ENCODE measurements at places on chromosomes 4 and X.

GRCh38 chr4:55311792-55312488, 34.1 kb upstream of the SRD5A3 start:
- DNase-seq = no peak

- no peak for DNase-seq
Measured at GRCh38 chr4:139014371-139015268, 961 bp upstream of the NOCT start.

DNA sequence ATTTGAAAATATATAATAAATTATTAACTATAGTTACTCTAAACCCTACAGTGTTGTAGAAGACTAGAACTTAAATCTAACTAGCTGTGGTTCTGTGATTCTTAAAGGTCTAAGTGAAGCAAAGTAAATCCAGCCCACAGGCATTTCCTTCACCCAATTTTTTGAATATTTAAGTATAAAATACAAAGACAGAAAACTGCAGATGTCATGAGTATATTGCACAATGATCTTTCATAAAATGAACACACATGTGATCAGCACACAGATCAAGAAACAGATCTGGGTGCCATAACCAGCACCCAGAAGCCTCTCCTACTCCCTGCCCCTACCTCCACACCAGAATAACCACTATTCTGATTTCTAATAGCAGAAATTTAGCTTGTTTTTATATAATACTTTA, 82.9 kb downstream of the CAMK2D start:
- no peak for DNase-seq

GRCh38 chrX:24877854-24878650, 137.7 kb downstream of the ARX start:
- no peak for DNase-seq

GRCh38 chr4:119038116-119038841, 97.4 kb upstream of the MYOZ2 start:
- DNase-seq = no peak

DNA sequence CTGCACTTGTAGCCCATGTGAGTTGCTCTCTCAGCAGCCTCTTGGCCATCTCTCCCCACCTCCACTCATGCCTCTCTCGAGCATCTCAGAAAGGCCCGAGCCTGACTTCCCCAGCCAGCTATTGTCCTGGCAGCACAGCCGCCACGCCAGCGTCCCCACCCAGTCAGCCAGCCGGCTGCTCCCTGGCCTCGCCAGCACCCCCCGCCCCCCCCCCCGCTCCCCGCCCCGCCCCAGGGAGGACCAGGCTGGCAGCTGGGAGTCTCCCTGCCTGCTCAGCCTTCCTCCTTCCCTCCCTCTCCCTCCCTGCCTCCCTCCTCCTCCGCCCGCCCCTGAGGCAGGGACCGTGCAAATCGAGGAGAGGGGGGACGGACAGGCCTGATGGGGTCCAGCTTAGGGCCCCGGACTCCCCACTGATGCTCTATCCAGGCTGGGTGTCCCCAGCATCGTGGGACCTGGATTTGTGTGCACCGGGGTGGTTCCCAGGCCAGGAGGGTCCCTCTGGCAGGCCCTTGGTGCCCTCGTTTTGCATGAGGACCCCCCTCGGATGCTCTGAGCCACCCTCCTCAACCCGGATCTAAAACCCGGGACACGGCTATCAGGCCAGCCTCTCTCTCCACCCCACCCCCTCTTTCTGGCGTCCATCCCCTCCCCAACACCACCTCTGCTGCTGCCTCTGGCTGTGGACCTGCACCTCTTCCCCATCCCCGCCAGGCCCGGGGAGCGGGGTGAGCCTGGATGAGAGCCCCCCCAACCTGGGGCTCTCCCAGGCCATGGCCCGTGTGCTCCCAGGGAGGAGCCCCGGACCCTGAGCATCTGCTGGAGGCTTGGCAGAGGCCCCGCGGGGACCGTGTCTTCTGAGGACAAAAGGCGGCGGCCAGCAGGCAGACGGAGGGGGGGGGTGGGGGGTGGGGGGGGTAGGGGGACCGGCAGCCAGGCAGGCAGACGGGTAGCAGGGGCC, at the start of gene GPR173:
Gene GPR173 (plus strand): TSS at position 621 of the 958 bp plus-strand sequence. CDS start 27,833 bp downstream, outside the sequence.
- DNase-seq = peak; percentile 84

DNA sequence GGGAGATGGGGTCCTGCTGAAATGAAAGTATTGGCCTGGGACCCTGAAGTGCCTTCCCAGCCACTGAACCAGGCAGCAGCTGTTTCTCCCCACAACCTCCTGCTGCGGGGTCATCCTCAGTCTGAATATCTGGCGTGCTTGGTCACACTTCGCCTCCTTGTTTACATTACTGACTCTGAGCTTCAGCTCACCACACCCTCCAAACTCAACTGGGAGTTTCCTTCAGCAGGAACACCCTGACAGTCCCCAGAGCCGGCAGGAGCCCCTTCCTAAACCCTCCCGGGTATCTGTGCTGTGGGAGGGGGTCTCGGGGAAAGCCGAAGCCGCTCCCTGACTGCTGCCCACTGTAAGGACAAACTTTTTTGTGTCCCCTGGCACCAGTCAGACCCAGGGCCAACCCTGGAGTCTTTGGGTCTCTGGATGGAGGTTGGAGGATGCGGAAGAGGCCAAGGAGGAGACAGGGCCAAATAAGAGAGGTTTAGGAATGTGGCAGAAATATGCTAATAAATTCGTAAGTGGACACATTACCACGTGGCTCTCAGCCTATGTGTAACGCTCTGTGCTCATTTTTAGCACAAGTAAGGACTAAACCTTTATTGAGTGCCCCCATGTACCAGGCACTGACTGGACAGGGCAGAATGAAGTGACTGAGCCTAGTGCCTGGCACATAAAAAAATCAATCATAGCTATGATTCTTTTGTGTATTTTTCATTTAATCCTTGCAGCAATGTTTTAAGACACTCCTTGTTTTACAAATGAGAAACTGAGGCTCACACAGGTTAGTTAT, 20.7 kb downstream of the FHDC1 start:
- DNase-seq = no peak

Data from right forelimb (tissue), 1 donor.